GM04504 (cell line): ENCODE measurements at places on chromosomes 7 and 10.

DNA sequence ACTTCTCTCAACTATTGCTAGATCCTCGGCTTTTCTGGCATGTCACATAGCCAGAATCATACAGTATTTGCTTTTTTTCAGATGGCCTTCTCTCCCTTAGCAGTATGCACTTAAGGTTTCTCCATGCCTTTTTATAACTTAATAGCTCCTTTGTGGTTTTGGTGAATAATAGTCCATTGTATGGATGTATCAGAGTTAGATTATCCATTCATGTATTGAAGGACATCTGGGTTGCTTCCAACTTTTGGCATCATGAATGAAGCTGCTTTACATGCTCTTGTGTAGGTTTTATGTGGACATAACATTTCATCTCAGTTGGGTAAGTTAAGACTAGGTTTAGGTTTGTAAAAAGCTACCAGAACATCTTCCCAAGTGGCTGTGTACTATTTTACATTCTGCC is 4.6 kb downstream of the ATP5F1C start:
- no peak for DNase-seq

DNA sequence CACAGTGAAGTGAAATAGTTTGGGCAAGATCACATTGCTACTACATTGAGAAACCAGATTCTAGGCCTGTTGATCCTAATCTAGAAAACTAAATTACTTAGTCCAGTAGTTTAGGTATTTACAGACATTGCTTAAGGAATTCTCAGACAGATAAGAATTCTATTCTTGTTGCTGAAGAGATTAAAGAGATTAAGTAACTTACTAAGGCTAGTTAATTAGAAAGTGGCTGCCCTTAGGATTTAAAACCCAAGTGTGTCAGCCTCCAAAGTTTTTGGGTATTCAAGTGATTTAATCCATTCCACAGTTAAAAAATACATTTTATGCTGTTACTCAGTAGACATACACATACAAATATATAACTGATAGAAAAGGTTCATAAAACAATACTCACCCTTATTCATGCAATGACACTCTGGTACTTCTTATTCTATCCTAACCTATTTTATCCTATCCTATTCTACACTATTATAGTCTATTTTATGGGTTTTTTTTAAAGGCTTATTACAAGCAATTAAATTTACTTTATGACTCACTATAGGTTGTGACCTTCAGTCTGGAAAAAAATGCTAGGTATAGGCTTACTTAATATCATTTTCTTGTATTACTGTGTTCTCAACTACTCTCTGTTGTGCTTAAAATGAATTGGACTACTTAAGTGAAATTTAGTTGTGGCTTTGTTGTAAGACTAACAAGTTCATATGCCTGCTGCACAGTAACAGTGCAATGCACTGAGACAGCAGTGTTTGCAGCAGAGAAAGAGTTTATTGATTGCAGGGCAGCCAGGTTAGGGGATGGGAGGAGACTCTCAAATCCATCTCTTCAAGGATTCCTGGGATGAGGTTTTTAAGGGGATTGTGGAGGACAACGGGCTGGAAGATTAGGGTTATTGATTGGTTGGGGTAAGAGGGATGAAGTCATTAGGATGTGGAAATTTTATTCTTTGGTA is 10.7 kb downstream of the SPAM1 start:
- no peak for DNase-seq

DNA sequence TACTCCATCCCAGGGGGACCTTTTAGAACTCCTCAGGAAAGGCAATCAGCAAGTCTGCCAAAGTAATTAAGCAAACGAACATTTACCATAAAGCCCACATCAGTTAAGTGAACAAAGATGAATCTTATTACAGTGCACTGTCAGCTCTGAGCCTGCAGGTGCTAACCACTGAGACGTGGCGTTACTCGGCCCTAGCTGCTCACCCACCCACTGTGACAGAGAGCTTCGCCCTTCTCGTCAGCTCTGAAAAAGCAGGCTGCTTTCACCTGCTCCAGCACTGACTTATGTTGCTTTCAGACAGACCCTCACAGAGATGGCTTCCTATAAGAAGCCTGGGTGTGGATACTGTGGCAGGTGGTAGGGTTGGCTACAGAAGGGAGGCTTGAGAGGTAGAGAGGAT is 57.7 kb upstream of the KCNIP2 start:
- DNase-seq, result no peak

- no peak for DNase-seq
Measured at GRCh38 chr10:129330211-129330610, 136.8 kb upstream of the MGMT start.

DNA sequence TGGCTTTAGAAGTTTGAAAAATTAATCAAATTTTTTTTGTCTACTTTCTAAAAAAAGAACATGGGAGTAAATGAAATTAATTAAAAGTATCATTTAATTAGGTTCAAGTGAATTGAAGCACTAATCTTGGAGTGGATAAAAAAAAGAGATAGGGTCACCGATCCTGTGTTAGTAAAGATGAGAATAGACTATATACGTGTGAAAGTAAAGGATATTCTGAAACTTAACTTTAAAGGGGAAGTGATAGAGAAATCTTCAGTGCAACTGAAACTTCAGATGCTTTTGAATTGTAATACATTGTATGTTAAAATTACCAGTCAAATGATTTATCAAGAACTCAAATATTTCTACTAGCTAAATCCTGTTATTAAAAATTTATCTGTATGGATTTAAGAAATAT is 4.8 kb downstream of the NHLRC2 start:
- no peak for DNase-seq

DNA sequence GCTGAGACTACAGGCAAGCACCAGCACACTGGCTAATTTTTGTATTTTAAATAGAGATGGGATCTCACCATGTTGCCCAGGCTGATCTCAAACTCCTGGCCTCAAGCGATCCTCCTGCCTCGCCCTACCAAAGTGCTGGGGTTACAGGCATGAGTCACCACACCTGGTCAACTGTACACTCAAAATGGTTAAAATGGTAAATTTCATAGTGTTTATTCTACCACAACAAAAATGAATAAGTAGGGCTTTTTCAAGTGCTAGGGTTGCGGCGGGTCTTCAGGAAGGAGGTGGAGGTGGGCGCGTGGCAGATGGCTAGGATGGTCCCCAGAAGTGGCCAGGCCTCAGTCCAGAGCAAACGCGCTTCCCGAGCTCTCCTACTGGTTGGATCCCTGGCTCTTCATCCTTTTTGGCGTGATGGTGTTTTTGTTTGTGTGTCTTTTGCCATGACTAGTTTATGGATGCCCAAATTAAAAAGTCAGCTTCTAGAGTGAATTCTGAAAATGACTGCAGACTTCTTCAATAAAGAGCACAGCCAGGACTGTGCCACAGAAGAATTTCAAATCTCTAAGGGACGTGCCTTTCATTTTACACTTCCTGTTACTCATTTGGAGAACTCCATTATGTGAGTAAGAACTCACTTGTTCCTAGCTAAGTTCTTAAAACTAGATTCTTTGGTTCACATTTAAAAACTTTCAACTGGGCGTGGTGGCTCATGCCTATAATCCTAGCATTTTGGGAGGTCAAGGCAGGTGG is 73.9 kb downstream of the TMEM130 start:
- no peak for DNase-seq
